Stimulated activated CD4-positive, alpha-beta T cell treated with anti-CD3 and anti-CD28 coated beads, Interleukin-1b, Interleukin-23, amount 100 ng/mL, for 1 hour (primary cell): ENCODE measurements at places on chromosomes 2 and 18.

- DNase-seq, result no peak
These were observed 103.5 kb downstream of the BMPR2 start for GRCh38 chr2:202479610-202480009.

- DNase-seq, result no peak
These were observed 1467.4 kb upstream of the NXPH2 start for GRCh38 chr2:140247451-140248195.

- peak; percentile 56 for DNase-seq
These were observed 10.2 kb upstream of the IMP4 start for GRCh38 chr2:130332271-130333073.

GRCh38 chr18:54360406-54360805, 2.7 kb downstream of the C18orf54 start:
- DNase-seq, result no peak

- no peak for DNase-seq
These were observed 92.7 kb downstream of the FAM124B start for GRCh38 chr2:224309176-224309575.

DNA sequence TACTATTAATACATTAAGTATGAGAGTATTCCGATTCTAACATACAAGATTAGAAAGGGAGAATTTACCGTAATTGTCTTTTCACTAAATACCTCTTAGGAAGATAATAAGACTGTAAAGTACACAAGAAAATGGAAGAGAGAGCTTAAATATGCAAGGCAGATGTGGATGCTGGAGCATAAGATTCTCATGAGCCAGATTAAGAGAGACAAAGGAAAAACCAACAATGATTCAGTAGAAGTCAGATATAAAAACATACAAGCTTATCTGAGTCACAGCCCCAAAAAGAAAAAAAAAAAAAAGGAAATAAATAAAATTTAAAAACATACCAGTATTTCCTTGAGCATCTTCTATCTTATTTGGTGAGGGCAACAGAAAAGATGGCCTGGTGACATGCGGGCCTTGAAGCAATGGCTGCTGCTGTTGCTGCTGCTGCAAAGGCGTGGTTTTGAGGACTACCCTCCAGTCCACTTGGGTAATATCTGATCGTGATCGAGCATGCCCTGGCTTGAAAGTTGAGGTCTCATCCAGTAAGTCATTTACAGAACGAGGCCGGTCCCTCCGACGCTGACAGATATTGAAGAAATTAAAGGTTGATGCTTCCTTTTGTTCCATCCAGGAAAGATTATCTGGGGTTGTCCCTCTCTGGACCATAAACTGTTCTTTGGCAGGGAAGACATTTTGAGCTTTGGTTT, 24.5 kb downstream of the PLEKHM3 start:
- no peak for DNase-seq
